ENCODE measurements at places on chromosomes 2 and 18.

DNA sequence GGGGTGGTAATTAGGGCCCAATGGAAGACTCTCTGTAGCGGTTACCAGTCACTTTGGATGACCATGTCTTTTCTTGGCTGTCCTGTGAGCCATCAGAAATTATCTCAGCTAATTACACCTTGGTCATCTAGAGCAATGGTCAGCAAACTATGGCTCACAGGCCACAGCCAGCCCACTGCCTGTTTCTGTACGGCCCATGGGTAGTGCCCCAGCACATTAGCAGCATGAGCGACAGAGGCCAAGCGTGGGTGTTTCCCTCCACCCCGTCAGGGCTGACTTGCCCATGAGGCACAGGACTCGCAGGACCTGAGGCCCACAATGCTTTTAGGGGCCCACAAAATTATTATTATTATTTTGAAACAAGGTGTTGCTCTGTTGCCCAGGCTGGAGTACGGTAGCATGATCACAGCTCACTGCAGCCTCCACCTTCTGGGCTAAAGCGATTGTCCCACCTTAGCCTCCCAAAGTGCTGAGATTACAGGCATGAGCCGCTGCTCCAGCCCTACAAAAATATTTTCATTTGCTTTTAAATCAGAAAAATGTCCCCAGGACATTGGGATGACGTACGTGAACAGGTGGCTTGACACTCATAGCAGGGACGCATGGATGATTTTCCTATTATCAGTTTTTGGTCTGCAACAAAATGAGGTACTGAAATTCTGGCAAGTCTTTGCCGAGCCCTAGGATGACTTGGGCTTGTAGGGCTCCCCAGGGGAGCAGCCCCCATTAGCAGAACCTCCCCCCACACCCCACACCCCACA, 29.3 kb upstream of the CEP68 start:
- DNase-seq = no peak

DNA sequence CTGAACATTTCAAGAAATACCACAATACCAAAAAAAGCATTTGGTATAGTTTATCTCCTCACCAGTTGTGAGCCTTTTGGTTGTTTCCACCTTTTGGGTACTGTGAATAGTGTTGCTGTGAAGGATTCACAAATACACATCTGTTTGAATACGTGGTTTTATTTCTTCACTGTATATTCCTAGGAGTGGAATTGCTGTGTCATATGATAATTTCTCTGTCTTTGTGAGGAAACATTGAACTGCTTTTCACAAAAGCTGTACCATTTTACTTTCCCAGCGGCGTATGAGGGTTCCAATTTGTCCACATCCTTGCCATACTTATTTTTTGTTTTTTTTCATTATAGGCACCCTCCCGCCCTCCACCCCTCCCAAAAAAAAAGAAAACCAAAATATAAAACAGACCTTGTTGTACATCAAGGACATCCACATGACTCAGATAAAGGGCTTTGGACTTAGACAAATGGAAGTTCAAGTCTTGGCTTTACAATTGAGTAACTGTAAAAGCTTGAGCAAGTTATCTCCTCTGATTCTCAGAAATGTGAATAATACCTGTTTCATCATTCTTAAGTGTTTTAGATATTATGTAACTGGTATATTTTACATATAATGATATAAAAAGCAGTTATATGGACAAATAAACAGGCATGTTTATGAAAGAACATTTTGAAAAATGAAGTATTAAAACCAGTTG, 19.0 kb downstream of the UBE2E3 start:
- no peak for DNase-seq

DNA sequence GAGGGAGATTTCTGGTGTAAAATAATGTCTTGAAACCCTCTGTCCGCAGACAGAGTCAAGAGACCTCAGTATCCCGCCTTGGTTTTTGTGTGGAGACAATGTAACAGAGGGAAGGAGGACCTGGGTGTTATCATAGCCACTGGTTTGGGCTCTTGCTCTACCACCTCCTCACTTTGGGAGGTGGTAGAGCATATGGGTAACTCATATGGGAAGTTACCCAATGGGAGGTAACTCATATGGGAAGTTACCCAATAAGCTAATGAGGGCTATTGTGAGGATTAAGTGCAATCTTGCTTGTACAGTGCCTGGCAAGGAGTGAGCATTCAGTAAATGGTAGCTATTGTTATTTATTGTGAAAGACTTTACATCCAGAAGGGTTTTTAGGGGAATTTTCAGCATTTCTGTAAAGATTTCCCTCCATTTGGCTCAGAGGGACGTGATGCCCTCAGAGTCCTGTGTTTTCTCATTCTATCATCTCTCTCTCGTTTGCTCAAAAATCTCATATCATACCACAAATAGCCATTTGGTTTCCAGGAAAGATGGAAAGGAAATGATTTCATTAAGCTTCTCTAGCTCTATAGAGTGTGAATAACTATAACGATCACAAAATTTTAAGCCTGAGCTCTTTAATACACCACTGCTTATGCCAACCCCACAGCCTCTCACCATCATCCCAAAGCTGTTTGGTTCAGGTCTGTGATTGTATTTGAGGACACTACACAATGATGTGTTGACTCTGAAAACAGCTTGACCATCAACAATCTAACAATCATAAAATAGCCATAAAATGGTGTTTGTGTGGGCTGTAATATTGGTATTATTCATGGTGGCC, 307.7 kb downstream of the STK39 start:
- DNase-seq = no peak

DNA sequence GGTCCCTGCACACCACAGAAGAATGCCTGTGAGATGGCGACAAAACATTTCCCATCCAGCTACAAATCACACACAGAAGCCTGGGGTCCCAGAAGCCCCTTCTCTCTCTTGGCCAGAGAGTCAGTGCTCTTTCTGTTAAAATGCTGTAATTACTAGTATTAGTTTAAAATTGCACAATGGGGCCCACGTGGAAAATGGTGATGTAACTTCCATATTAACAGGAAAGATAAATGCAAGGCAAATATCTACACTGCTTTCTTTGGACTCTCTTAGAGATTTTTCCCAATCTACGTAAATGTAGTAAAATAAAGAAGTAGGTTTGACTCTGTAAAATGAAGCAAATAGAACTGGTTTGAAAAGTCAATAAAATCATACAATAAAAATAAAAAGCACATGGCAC, 113.9 kb upstream of the TFCP2L1 start:
- DNase-seq = no peak

DNA sequence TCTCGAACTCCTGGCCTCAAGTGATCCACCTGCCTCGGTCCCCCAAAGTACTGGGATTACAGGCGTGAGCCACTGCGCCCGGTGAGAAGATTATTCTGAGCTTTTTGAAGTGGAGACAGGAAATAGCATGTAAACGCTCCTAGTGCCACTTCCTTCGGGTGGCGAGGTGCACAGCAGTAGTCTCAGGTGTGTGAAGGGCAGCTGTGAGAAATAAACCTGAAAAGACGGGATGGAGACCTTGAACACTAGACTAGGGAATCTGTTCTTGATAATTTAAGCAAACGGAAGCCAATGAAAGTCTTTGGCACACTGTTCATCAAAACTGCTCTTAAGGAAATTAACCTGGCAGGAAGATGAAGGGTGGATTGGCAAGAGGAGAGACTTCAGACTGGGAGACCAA, 439 bp upstream of the PLEKHH2 start:
- peak; percentile 5 for DNase-seq

GRCh38 chr2:215900203-215900611, 113.1 kb downstream of the MREG start:
- DNase-seq = no peak

DNA sequence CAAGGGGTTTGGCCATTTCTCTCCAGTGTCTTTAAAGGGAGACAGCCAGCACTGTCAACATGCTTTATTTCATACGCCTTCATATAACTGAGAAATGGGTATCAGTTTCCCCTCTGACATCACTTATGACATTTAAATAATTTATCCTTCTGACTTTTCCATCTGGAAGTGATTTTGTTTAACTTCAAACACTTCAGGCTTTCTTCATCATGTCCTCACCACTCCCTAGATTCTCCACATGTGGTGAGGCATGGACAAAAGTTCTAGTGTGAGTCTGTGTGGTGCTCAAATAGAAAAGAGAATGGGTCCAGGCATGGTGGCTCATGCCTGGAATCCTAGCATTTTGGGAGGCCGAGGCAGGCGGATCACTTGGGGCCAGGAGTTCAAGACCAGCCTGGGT, 158.6 kb downstream of the TXNL1 start:
- DNase-seq = no peak

- DNase-seq = no peak
Measured at GRCh38 chr2:111975053-111975552, 76.7 kb downstream of the MERTK start.

- no peak for DNase-seq
Measured at GRCh38 chr2:77519888-77520506, 2.2 kb downstream of the LRRTM4 start.

- peak; percentile 81 for DNase-seq
Measured at GRCh38 chr2:203683932-203684556, 22.4 kb upstream of the CD28 start.

DNA sequence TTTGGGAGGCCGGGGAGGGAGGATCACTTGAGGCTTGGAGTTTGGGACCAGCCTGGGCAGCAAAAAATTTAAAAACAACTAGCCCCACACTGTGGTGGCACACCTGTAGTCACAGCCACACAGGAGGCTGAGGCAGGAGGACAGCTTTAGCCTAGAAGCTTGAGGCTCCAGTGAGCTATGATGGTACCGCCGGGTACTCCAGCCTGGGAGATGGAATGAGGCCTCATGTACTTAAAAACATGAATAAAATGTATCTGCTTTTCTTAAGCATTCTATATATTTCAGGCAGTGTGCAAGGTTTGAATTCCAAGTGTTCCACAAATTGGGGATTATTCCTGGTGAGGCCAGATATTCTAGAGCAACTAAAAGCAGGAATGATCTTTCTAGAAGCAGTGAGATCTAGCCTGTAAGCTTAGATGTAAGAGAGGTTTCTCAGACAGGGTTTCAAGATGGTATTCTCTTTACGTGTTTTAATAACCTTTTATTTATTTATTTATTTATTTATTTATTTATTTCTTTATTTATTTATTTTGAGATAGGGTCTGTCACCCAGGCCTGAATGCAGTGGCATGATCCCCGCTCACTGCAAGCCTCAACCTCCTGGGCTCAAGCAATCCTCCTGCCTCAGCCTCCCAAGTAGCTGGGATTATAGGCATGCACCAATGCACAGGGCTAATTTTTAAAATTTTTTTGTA, 4.1 kb upstream of the MARCHF7 start:
- DNase-seq = no peak

GRCh38 chr2:26945991-26946750, 24.3 kb upstream of the MAPRE3 start:
- DNase-seq = no peak

- no peak for DNase-seq
Measured at GRCh38 chr2:86107031-86107430, 996 bp downstream of the PTCD3 start.

- DNase-seq = no peak
Measured at GRCh38 chr2:54206596-54206995, 49.4 kb downstream of the TSPYL6 start.

GRCh38 chr2:111172666-111173065, 52.0 kb downstream of the BCL2L11 start:
- no peak for DNase-seq

- DNase-seq = no peak
Measured at GRCh38 chr2:134073023-134073422, 180.8 kb upstream of the MGAT5 start.

DNA sequence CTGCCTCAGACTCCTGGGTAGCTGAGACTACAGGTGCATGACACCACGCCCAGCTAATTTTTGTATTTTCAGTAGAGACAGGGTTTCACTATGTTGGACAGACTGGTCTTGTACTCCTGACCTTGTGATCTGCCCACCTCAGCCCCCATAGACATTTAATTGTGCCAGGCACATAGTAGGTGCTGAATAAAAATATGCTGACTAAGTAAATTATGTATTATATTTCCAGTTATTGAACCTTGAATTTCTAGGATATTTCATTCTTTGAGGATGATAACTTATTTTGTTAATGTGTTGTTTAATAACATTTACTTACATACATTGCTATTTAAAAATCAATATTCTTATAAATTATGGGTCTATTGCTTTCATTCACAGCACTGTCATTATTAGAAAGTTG, 190.4 kb upstream of the LRRTM4 start:
- DNase-seq = no peak

- DNase-seq = no peak
Measured at GRCh38 chr2:43441195-43441594, 154.6 kb downstream of the THADA start.

DNA sequence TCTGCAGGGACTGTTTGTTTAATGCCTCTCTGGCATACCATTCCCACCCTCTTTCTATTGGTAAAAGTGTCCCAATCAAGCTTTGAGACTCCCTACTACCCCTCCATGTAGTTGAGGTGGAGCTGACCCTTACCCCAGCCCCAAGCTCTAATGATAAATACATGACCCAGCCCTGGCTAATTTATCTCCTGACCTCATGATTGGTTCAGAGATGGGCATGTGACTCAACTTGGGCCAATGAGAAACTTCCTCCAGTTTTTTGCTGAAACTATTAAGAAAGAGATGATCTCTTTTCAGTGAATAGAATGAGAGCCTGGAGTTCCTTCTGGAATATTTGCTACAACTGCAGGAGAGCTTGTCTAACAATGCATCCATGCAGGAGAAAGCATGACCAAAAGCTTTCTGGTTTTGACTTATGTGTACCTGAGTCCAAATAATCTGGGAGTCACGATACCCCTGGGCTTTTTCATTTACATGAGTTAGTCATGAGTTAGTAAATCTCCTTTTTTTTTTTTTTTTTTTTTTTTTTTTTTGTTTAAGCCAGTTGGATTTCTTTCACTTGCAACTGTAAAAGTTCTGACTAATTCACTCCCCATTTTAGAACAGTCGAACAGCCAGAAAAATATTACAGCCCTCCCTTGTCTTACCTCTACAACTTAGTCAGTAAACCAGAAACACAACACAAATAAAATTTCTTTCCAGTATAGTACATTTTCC, 66.5 kb upstream of the TLK1 start:
- no peak for DNase-seq

- DNase-seq = no peak
Measured at GRCh38 chr18:48492880-48493279, 46.0 kb upstream of the CTIF start.

GRCh38 chr18:25595274-25596060, 243.5 kb upstream of the ZNF521 start:
- DNase-seq = no peak

- DNase-seq = no peak
Measured at GRCh38 chr2:209095432-209095831, 328.4 kb upstream of the MAP2 start.

DNA sequence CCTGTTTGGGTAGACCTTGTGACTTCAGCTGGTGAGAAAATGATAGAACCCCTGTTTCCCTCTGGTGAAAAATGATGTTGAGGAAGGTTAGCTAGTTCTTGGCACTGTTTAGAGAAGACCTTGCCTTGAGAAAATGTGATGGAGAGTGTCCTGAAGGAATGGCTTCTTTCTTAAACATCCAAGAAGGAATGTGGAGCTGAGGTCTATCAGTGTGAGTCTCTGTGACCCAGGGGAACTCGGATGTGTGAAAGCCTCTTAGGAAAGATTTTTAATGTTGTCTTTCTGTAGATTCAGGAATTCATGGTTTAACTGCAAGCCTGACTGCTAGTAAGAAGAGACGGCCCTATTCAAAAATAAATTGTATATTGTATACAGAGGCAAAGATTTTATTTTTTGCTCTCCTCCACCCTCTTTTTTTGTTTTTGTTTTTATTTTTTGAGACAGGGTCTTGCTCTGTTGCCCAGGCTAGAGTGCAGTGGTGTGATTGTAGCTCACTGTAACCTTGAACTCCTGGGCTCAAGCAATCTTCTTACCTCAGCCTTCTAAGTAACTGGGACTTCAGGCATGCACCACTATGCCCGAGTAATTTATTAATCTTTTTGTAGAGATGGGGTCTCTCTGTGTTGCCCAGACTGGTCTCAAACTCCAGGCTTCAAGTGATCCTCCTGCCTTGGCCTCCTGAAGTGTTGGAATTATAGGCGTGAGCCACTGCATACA, 87.5 kb downstream of the ZNF532 start:
- no peak for DNase-seq
